ENCODE measurements at places on chromosomes 3 and 15.
A peak's percentile ranks its signal among the peaks of the same experiment; 100 is the strongest.

- no peak for DNase-seq
These were observed 315.2 kb downstream of the CLSTN2 start for GRCh38 chr3:140250010-140250855.

DNA sequence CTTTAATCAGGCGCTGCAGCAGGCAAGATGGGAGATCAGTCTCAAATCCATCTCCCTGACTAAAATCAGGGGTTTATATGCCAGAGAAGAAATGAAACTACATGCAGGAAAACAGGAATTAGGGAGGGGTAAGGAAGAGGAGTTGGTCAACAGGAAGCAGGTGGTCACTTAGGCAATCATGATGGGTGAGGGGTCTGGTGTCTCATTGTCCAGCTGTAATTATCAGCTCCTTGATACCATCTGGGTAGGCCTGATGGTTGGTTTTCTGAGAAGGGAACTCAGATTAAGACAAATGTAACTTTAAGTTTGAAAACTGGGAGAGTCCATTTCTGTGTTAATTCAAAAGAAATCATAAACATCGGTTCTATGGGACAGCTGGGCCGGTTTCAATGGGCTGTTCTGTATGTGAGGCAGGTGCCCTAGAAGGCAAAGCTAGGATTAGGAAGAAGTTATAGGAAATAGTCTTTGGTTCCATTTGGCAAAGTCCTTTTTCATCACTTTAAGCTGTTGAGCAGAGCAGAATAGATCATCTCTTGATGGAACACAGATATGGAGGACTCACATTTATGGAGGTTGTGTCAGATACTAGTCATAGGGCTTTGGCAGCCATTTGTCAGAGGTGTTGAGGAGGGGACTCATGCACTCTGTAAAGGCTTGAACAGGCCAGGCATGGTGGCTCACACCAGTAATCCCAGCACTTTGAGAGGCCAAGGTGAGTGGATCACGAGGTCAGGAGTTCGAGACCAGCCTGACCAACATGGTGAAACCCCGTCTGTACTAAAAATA lies 149.4 kb downstream of the VGLL4 start:
- no peak for DNase-seq

DNA sequence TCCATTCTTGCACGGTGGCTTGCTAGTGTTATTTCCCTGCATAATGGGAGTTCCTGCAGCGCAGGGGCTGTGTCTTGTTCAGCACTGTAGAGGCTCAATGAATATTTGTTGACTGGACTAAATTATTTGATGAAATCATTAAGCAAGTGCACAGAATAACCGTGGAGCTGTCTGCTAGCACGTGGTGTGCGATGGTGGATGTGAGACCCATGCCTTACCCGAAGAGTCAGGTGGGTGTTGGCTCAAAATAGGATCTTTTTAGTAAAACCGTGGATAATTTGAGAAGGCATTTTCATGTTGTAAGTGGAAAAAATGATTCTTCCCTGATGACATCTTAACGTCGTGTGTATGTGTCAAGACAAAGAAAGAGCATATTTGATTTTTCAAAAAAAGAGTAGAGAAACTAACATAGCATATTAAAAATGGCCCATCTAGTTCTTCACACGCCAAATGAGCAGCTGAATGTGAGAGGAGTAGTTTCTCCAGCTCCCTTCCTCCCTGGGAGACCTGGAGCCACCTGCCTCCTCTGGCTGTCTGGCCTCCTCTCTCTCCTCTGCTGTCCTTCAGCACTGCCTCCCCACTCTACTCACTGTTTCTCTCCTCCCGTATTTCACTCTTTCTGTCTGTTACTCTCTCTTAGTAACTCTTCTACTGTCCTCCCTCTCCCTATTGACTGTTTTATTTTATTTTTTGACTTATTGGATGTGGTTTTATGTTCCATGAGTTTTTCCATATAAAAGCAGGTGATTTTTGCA lies 6.3 kb downstream of the FAM81A start:
- DNase-seq, result no peak

DNA sequence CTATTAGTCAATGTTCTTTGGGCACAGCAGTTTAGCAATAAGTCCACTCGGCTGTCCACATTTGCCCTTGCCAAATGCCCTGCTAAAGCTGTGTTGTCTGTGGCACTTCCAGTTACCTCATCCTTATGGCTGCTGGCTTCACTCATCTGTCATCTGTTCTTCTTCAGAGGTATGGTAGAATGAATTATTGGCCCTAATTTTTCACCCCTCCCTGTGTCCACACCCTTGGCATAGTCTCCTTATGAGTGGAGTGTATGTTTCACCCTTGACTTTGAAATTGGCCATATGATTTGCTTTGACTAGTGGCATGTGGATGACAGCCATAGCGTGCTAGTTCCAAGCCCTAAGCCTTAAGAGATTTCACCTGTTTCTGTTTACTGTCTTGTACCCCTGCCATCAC lies 72.1 kb upstream of the EPHB1 start:
- no peak for DNase-seq

- DNase-seq, result no peak
These were observed 79.1 kb upstream of the HACD2 start for GRCh38 chr3:123663977-123664376.

DNA sequence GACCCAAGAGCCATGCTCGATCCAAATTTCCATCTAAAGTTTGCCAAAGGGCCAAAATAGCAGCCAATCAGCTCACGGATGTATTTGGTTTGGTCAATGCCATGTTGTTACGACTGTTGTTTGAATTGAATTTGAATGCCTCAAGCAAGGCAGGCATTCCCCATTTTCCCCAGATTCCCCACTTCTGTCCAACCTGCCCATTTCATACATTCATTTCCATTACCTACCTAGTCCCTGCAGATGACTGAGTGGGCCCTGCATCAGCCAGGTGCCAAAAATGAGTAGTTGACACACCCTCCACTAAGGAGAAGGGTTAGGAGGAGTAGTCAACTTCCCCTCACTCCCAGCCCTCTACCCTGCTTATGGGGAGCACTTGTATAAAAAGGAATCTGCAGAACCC lies 51.7 kb downstream of the ANXA2 start:
- DNase-seq, result no peak

DNA sequence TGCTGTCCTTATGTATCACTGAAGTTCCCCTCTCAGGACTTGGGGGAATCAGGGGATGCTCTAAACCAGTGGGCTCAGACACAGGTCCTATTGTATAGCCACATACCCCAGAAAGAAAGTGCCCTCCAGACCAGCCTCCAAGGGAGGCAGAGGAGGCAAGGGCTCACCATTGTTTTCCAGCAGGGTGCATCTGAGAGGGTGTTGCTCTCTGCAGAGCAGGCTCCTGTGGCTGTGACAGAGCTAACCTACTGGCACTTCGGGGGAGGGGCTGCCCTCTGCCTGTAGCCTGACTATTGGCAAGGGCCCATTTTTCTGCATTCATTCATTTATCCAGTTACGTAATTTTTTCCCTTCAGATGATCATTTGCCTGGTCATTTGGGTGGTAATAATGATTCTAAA lies 39.9 kb downstream of the EEFSEC start:
- no peak for DNase-seq

GRCh38 chr3:71873093-71873611 lies 88.2 kb upstream of the PROK2 start:
- DNase-seq, result no peak

DNA sequence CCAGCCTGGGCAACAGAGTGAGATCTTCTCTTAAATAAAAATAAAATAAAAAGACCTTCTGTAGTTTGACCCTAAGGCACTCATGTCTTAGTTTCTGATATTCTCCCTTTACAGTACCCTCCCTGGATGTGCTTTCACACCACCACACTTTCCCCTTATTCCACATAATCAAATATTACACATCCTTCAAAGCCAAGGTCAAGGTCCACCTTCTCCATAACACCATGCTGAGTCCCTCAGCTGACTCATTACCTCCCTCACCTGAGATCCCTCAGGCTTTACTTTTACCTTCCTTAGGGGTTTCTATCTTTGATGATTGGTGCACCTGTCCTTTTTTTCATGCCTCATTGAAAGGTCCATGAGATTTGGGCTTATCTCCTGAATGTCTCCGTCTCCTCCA lies 25.5 kb upstream of the MNS1 start:
- no peak for DNase-seq

- DNase-seq, result no peak
These were observed 82.4 kb upstream of the ST3GAL6 start for GRCh38 chr3:98680723-98681122.

- DNase-seq, result no peak
These were observed 107.2 kb upstream of the CLSTN2 start for GRCh38 chr3:139827833-139828232.

DNA sequence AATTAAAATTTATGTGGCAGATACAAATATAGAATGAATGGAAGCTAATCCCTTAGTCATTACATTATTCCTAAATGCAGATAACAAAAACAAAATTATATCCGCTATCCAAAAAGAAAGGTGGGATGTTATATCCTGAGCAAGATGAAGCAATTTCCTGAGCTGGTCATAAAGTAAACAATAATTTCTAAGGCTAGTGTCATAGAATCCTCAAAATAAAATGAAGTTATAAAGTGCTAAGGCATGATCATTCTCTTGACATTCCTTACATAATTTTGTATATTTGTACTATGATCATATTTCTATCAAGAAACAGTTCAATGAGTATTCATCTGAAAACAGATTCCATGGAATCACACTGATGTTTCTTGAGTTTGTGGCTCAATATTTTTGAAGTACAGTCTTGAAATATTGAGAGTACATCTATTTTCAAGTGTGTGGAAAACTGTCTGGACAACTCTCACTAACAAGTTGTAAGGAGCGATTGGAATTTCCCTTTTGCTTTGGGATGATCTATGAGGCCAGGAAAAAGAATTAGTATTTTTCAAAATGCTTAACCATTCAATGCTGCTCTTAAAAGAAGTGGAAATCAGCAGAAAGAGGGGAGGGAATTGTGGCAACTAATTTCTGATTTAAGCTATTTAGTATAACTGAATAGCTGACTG lies 92.4 kb downstream of the ABI3BP start:
- DNase-seq, result no peak

DNA sequence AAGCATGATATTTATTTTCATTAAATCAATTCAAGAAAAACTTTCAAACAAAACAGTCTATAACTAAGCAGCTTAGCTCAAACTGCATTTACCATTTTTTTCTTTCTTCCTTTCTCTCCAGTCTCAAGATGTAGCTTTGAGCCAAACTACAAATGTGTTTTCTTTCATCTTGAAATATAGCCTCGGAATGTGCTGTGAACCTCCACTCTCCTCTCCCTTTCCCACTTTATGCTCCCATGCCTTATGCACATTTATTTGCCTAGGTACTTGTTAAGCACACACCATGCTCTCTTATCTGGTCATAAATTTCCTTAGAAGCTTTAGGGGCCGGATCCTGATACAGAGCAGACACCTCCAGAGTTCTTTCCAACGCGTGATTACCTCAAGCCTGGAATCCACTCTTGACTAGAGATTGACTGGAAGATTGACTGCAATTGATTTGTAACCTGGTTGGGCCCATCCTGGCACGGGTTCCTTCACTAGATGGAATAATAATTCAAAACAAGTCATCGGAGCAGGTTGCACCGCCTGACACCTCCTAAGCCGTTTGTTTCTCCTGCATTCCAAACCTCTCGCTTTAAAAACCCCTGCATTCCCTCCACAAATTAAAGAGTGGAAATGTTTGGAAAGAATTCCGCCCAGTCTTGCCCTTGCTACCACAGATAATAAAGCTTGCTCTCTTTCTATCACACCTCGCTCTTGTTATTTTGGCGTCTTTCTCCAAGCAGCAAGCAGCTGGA lies 344.7 kb downstream of the CHL1 start:
- DNase-seq, result no peak

DNA sequence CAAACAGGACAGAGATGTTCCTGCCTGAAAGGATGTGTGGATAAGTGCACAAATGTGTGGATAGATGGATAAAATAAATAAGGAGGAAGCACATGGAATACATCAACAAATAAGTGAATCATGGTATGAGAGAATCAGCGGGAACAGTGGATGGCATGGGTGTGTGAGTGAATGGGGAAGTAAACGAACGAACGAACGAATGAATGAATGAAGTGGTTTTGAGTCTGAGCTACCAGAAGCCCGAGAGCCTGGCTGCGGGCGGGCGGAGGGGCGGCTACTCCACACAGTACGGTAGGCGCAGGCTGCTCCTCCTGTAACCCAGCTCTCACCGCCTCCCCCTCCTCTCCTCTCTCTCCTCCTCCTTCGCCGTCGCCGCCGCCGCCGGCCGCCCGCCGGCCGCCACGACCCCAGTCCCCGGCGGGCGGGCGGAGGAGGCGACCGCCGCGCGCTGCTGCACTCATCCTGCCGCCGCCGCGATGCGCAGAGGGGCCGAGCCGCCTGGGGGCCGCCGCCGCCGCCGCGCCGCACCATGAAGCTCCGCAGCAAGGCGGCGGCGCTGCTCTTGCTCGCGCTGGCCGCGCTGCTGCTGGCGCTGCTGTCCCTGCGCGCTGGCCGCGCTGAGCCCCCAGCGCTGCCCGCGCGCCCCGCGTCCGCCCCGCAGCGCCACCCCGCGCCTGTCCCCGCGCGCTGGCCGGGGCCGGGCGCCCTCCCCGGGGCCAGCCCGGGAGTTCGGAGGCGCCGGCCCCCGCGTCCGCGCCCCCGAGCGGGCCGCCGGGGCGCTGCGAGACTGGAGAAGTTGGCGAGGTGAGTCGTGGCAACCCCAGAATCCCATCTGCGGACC lies at the start of gene GXYLT2:
Gene GXYLT2 (plus strand): TSS at position 342 of the 841 bp plus-strand sequence. CDS start 188 bp downstream, at position 530.
- no peak for DNase-seq

GRCh38 chr3:141940194-141940776 lies 63.8 kb downstream of the ATP1B3 start:
- DNase-seq, result no peak

GRCh38 chr3:7307410-7307809 lies 446.5 kb downstream of the GRM7 start:
- no peak for DNase-seq

- DNase-seq, result no peak
These were observed 48.1 kb upstream of the CRBN start for GRCh38 chr3:3227640-3228039.

DNA sequence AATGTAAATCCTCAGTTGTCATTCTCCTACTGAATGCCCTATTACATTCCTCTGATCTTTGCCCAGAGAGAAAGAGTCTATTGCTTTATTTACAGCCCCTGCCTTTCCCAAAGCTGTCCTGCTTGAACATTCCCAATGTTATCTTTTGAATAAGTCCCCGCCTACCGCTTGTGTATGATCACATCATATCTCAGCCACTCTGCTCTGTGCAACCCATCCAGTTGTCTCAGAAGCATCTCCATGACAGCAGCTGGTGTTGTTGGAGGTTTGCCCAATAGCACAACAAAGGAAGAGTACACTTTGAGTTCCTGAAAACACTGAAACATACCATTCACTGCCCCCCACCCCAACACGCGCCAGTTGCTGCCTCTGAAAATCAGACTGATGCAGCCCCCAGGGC lies 22.0 kb upstream of the FAM3D start:
- DNase-seq, result no peak

GRCh38 chr3:4722103-4722502 lies 229.0 kb downstream of the ITPR1 start:
- DNase-seq, result peak; percentile 57

DNA sequence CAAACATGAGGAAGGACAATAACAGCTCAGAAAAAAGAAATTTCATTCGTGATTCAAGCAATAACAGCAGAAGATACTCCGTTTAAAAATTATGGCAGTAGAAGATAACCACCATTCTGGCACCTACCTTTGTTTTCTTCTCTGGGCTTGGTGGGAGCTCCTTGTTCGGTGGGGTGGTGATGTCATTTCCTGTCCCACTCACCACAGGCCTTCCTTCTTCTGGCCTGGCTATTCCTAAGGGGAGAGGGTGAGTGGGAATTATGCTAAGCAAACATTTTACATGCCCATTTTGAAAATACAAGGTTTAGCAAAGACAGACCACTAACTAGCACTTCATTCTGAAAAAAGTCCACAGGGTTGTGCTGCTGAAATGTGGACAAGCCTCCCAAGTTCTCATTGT lies 74.4 kb downstream of the DHX30 start:
- DNase-seq, result no peak

GRCh38 chr15:93943586-93943985 lies 287.8 kb upstream of the MCTP2 start:
- no peak for DNase-seq

GRCh38 chr3:139340784-139341183 lies 3.0 kb upstream of the MRPS22 start:
- no peak for DNase-seq

All from CD4-positive, alpha-beta T cell treated with Interleukin-2 at 100 ng/mL for 4 hours (primary cell).